ENCODE measurements at places on chromosomes 7 and 10. TPM values are rescaled to one million over a fixed set of nuclear protein-coding genes. Genes with fewer than 3 reads are reported as not detected.

HGF gene
- total RNA-seq, result not detected

CLCN1 gene
- total RNA-seq, result 0.05 TPM

IPMK gene
- total RNA-seq, result 3.9 TPM

PAX4 gene
- total RNA-seq, result not detected

EN2 gene
- 0.90 TPM for total RNA-seq

ADAMTS14 gene
- 0.11 TPM for total RNA-seq
